ENCODE measurements at places on chromosomes 13 and 19. TPM values are rescaled to one million over a fixed set of nuclear protein-coding genes. Genes with fewer than 3 reads are reported as not detected.
A peak's percentile ranks its signal among the peaks of the same experiment; 100 is the strongest.

AP1M2 gene
- total RNA-seq = not detected

ZNF426 gene
- 18.0 TPM for total RNA-seq

HIPK4 gene
- total RNA-seq = under 0.01 TPM

DNA sequence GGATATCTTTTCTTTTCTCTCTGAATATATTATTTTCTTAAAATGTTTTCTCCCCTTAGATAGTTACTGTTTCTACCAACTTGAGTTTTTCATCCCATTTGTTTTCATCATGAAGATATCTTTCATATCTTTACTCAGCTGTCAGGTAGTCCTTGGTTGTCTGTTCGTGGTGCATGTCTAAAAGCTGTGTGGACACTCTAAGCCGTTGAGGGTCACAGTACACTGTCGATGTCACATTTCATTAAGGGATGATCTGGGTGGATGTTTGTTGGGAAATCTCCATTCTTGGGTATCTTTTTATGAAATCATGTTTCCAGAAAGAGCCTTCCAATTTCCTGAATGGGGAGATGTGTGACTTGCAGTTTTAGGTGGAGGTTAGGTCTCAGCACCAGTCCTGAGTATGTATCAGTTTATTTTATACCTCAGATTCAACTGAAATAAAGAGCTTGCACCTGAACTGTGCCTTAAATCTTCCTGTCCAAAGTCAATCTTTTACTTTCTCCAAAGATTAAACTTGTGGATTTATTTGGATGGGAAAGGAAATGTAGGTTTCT, 23.2 kb downstream of the ZMYM2 start:
- no peak overlapping the region for H3K27ac ChIP-seq
- H3K4me1 ChIP-seq = peaks cover 22% of the 10 kb centered on the region
- peaks cover 26% of the 10 kb centered on the region for H3K36me3 ChIP-seq
- no peak for DNase-seq
- no peaks in the 10 kb centered on the region for H3K27me3 ChIP-seq

ANKRD24 gene
- 0.66 TPM for total RNA-seq

- no peak overlapping the region for H3K4me3 ChIP-seq
- H3K27ac ChIP-seq = peak overlapping the region; percentile 27
- H3K27me3 ChIP-seq = no peaks in the 10 kb centered on the region
- DNase-seq = no peak
- peaks cover 21% of the 10 kb centered on the region for H3K4me1 ChIP-seq
Measured at GRCh38 chr19:17489392-17490030, 19.2 kb downstream of the SLC27A1 start.

GRCh38 chr19:30783936-30784335, 411.8 kb downstream of the ZNF536 start:
- H3K36me3 ChIP-seq = no peaks in the 10 kb centered on the region
- no peak overlapping the region for H3K4me3 ChIP-seq
- DNase-seq = peak; percentile 34
- H3K4me1 ChIP-seq = no peaks in the 10 kb centered on the region

ERICH4 gene
- not detected for total RNA-seq

GRCh38 chr13:111876506-111876905, 190.4 kb upstream of the SOX1 start:
- no peak overlapping the region for H3K4me3 ChIP-seq
- no peaks in the 10 kb centered on the region for H3K4me1 ChIP-seq
- no peak overlapping the region for H3K27ac ChIP-seq
- DNase-seq = peak; percentile 72
- H3K36me3 ChIP-seq = no peaks in the 10 kb centered on the region

FBXO17 gene
- total RNA-seq = 29.7 TPM

FFAR3 gene
- total RNA-seq = 0.17 TPM

PRX gene
- total RNA-seq = 7.3 TPM

GRCh38 chr13:106569233-106570095, 1.5 kb upstream of the ARGLU1 start:
- no peak for DNase-seq
- no peaks in the 10 kb centered on the region for H3K27me3 ChIP-seq
- H3K27ac ChIP-seq = no peak overlapping the region
- H3K4me1 ChIP-seq = peaks cover 29% of the 10 kb centered on the region
- no peaks in the 10 kb centered on the region for H3K36me3 ChIP-seq
- no peak overlapping the region for H3K4me3 ChIP-seq

IL17D gene
- 6.3 TPM for total RNA-seq

DNA sequence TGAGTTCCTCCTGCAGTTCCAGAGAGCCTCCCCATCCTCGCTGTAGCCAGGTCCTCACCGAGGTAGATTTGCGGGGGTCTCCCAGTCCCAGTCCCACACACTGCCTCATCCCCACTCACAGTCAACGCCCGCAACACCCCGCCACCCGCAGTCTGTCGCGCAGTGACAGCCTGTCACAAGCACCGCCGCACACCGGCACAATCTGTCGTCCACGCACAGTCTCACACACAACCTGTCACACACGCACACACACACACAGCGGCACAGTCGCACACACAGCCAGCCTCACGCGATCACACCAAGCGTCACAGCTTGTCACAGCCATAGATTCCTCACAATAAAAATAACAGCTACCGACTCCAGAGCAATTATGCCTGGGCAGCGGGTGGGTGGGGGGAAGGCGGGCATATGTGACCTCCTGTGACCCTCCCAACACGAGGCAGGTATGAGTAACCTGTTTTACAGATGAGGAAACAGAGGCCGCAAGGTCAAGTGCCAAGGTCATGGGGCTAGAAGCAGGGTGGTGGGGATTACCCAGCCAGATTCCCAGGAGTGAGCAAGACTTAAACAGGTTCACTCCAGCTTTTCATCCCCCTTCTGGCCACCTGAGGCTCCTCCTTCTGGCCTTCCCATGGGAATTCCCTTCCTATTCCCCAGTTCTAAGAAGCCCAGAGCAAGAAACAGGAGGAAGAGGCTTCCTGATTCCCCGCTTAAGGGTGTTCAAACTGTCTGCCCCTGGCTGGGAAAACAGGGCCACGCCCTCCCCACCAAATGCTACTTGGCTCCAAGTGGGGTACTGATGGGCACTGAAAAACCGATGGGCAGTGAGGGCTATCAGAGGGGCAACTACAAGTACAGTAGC, 13.9 kb downstream of the NFIX start:
- peaks cover 100% of the 10 kb centered on the region for H3K4me1 ChIP-seq
- H3K4me3 ChIP-seq = no peak overlapping the region
- H3K27ac ChIP-seq = peak overlapping the region; percentile 97
- H3K27me3 ChIP-seq = no peaks in the 10 kb centered on the region
- no peak for DNase-seq

DNA sequence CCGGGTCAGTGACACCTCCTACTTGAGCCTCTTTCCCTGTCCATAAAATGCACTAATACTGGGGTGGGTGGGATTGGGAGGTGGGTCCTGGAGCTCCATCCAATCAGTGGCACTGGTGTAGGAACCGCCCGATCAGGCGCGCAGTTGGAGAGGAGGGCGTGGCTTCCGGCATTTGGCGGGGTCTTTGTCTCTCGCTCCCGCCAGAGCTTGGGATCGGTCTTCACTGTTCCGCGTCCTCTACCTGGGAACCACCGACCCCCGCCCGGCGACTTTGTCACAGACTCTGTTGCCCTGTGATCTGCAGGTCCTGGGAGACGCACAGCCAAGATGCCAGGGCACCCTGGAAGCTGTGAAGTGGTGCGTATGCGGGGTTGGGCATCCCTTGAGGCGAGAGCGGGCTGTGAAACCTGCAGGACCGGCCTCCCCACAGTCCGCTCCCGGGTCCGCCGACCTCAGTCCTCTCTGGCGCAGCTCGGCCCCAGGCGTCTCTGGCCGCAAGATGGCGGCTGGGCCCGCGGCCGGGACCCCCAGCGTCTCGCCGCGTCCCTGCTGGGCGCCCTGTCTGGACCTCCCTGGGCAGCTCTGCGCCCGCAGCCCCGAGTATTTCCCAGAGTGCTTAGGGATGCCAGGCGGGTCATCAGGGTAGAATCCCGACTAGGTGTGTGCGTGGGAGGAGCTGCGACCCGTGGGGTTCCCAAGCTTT, 41.6 kb upstream of the ZNF730 start:
- H3K27ac ChIP-seq = no peak overlapping the region
- peaks cover 27% of the 10 kb centered on the region for H3K4me1 ChIP-seq
- peak overlapping the region; percentile 57 for H3K4me3 ChIP-seq
- no peak for DNase-seq
- no peaks in the 10 kb centered on the region for H3K36me3 ChIP-seq

GRCh38 chr19:13171146-13171545, 20.9 kb downstream of the IER2 start:
- no peaks in the 10 kb centered on the region for H3K36me3 ChIP-seq
- DNase-seq = no peak
- H3K4me1 ChIP-seq = peaks cover 47% of the 10 kb centered on the region
- H3K27ac ChIP-seq = no peak overlapping the region

FGF9 gene
- total RNA-seq = 0.50 TPM

RBM42 gene
- 85.3 TPM for total RNA-seq

ZNF667 gene
- total RNA-seq = 2.7 TPM

DNA sequence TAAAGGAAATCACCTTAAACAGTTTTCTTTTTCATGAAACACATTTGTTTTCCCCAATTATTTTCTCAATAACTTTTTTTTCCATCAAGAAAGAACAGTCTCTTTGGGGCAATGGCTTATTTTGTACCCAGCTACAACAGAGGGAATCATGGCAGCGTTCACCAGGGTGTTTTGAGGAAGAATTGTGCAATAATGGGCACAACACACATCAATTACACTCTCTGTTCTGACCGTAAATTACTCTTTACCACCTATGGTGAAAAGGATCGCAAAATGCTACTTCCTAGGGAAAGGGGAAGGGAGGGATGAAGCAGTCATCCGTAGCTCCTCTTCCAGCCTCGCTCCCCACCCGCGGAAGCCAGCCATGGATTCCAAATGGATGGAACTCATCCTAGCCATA, 38.6 kb downstream of the TMTC4 start:
- H3K4me3 ChIP-seq = no peak overlapping the region
- peaks cover 26% of the 10 kb centered on the region for H3K36me3 ChIP-seq
- no peaks in the 10 kb centered on the region for H3K4me1 ChIP-seq
- no peak for DNase-seq
- H3K27me3 ChIP-seq = no peaks in the 10 kb centered on the region
- no peak overlapping the region for H3K27ac ChIP-seq

CPT1C gene
- 2.7 TPM for total RNA-seq

DNA sequence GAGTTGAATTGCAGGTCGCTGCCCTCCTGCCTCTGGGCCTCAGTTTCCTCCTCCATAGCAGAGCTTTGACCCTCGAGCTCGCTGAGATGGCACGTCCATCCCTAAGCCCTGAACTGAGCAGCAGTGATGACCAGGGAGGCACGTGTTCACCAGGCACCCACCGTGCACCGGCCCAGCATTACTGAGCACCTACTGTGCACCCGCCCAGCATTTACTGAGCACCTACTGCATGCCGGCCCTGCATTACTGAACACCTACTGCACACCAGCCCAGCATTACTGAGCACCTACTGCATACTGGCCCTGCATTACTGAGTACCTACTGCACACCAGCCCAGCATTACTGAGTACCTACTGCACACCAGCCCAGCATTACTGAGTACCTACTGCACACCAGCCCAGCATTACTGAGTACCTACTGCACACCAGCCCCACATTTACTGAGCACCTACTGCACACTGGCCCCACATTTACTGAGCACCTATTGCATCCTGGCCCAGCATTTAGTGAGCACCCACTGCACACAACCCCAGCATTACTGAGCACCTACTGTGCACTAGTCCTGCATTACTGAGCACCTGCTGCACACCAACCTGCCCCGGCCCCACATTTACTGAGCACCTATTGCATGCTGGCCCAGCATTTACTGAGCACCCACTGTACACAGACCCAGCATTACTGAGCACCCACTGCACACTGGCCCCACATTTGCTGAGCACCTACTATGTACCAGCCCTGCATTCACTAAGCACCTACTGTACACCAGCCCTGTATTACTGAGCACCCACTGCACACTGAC, 6.3 kb downstream of the TPGS1 start:
- no peak for DNase-seq
- no peak overlapping the region for H3K27ac ChIP-seq
- H3K27me3 ChIP-seq = no peaks in the 10 kb centered on the region
- peaks cover 26% of the 10 kb centered on the region for H3K4me1 ChIP-seq

CLEC4G gene
- total RNA-seq = 2.5 TPM

GRCh38 chr19:5288347-5288739, 52.3 kb downstream of the PTPRS start:
- H3K27ac ChIP-seq = peak overlapping the region; percentile 30
- DNase-seq = no peak
- H3K4me3 ChIP-seq = peak overlapping the region; percentile 28
- H3K36me3 ChIP-seq = peaks cover 9% of the 10 kb centered on the region
- peaks cover 69% of the 10 kb centered on the region for H3K4me1 ChIP-seq
- H3K27me3 ChIP-seq = peaks cover 3% of the 10 kb centered on the region

- no peaks in the 10 kb centered on the region for H3K27me3 ChIP-seq
- no peak for DNase-seq
- H3K27ac ChIP-seq = no peak overlapping the region
Measured at GRCh38 chr19:35731353-35731752, 10.9 kb downstream of the IGFLR1 start.

All from esophagus muscularis mucosa (tissue), 4 donors.